ENCODE measurements at places on chromosomes 12 and 14. TPM values are rescaled to one million over a fixed set of nuclear protein-coding genes. Genes with fewer than 3 reads are reported as not detected.

DNA sequence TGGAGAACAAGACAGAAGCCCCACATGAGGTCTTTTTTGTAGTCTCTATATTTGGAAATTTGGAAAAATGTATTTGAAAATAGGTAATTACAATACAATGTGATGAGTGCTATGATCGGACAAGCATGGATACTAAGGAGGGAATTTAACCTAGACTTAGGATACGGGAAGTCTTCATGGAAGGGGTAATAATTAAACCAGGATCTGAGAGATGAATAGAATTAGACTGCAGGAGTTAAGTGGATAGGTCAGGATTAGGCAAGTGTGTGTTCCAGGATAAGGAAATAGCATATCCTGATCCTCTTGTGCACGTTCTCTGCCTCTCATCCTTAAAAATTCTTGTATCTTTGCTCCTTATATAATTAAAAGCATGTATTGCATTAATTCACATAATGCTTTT lies 223.3 kb upstream of the PRICKLE1 start:
- no peak for DNase-seq
- no peak overlapping the region for H3K27ac ChIP-seq
- no peaks in the 10 kb centered on the region for H3K27me3 ChIP-seq

- H3K4me1 ChIP-seq, result peaks cover 6% of the 10 kb centered on the region
- no peak overlapping the region for H3K4me3 ChIP-seq
- H3K27me3 ChIP-seq, result no peaks in the 10 kb centered on the region
- no peaks in the 10 kb centered on the region for H3K36me3 ChIP-seq
These were observed 15.7 kb upstream of the VSIG10 start for GRCh38 chr12:118119449-118119879.

- no peak overlapping the region for H3K27ac ChIP-seq
- DNase-seq, result no peak
- no peaks in the 10 kb centered on the region for H3K36me3 ChIP-seq
These were observed 57.4 kb downstream of the DAAM1 start for GRCh38 chr14:59245809-59246295.

- DNase-seq, result no peak
- no peak overlapping the region for H3K27ac ChIP-seq
- H3K27me3 ChIP-seq, result no peaks in the 10 kb centered on the region
- no peaks in the 10 kb centered on the region for H3K36me3 ChIP-seq
These were observed 2.4 kb downstream of the CEP83 start for GRCh38 chr12:94457311-94457710.

DNA sequence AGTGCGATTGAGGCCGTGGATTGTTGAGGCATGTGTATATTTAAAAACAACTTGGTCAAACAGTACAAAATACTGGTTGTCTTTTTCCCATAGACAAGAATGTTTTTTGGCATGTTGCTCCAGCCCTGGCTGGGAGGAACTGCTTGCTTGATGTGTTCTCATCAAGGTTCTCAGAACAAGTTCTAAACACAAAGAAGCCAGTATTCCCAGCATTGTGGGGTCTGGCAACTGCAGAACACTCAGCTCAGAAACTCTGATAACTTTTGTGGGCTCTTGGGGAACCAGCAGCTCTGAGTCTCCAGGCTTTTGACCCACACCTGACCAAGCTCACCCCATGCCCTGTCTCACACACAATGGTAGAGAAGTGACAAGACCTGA lies 27.1 kb upstream of the DICER1 start:
- no peaks in the 10 kb centered on the region for H3K36me3 ChIP-seq
- H3K27me3 ChIP-seq, result no peaks in the 10 kb centered on the region
- DNase-seq, result peak; percentile 60
- H3K27ac ChIP-seq, result peak overlapping the region; percentile 82
- H3K4me3 ChIP-seq, result no peak overlapping the region

DNA sequence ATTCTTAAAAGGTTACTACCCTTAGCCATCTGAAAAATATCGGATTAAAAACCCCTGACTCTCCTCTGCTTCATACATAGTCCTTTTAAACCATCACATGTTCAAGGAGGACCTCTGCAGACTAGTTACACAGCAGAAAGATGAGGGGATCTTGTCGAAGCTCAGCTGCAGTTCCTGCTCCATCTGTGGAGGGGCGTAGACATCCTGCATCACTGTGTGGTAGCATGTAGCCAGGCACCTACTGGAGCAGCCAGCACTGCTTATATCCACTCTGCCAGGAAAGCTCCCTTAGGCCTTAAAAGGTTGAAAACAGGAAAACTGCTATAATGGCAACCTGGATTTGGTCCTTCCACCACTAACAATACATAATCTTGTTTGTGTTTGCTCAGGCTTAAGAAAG lies 57.6 kb upstream of the STRN3 start:
- H3K36me3 ChIP-seq, result peaks cover 7% of the 10 kb centered on the region
- no peak overlapping the region for H3K4me3 ChIP-seq
- no peak overlapping the region for H3K27ac ChIP-seq
- H3K4me1 ChIP-seq, result no peaks in the 10 kb centered on the region
- H3K27me3 ChIP-seq, result no peaks in the 10 kb centered on the region
- DNase-seq, result no peak

DNA sequence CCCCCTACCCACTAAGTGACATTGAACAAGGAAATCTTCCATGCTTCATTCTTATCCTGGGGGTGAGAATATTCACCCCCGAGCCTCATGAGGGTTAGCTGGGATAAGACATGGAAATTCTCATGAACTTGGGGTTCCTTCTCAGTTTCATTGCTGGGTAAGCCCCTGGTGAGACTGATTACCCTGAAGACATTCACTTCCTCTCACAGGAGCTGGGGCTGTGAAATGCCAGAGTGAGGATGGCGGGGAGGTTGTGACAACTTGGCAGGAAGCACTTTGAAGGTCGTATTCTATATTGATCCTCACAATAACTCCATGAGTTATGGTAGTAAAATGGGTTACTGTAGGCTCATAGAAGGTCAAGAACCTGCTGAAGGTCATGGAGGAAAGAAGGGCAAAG lies 43.5 kb downstream of the ESRRB start:
- no peak overlapping the region for H3K27ac ChIP-seq
- no peaks in the 10 kb centered on the region for H3K27me3 ChIP-seq
- no peak overlapping the region for H3K4me3 ChIP-seq
- no peaks in the 10 kb centered on the region for H3K4me1 ChIP-seq

- no peak for DNase-seq
- H3K36me3 ChIP-seq, result peaks cover 29% of the 10 kb centered on the region
- H3K27ac ChIP-seq, result no peak overlapping the region
- H3K27me3 ChIP-seq, result no peaks in the 10 kb centered on the region
- H3K4me3 ChIP-seq, result no peak overlapping the region
These were observed 42.8 kb downstream of the ZC3H14 start for GRCh38 chr14:88605594-88605993.

GRCh38 chr12:57452937-57453509 lies 2.1 kb upstream of the INHBE start:
- H3K4me3 ChIP-seq, result no peak overlapping the region
- peak overlapping the region; percentile 94 for H3K27ac ChIP-seq
- H3K27me3 ChIP-seq, result no peaks in the 10 kb centered on the region
- DNase-seq, result peak; percentile 88
- no peaks in the 10 kb centered on the region for H3K36me3 ChIP-seq

GRCh38 chr14:55274751-55275150 lies 3.5 kb downstream of the FBXO34 start:
- H3K36me3 ChIP-seq, result peaks cover 5% of the 10 kb centered on the region
- no peak for DNase-seq
- no peaks in the 10 kb centered on the region for H3K27me3 ChIP-seq
- no peak overlapping the region for H3K27ac ChIP-seq
- no peak overlapping the region for H3K4me3 ChIP-seq
- peaks cover 30% of the 10 kb centered on the region for H3K4me1 ChIP-seq

DNA sequence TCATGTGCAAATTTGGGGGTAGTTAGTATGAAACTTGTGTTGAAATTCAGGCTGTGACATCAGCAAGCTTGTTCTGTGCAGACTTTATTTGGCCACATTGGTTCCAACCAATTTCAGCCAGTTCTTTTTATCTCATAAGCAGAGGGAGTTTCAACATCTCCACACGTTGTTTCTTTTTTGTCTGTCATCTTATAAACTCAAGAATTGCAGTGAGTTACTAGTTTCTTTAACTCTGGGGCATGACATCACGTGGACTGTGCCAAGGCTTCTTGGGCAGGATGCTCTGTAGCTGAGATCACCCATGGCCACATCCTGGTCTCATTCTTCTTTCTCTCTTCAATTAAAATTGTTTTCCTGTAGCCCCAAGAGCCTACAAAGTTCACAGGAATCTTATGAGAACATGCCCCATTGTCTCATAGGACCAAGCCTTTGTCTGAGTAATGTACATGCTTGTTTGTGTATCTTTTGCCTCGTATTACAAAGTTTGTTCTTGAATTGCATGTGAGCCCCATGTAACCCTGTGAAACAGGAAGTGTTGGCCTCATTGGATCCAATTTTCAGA lies 982.0 kb upstream of the TMEM132C start:
- H3K27me3 ChIP-seq, result peaks cover 9% of the 10 kb centered on the region
- no peak overlapping the region for H3K4me3 ChIP-seq
- no peaks in the 10 kb centered on the region for H3K4me1 ChIP-seq
- H3K27ac ChIP-seq, result no peak overlapping the region

DNA sequence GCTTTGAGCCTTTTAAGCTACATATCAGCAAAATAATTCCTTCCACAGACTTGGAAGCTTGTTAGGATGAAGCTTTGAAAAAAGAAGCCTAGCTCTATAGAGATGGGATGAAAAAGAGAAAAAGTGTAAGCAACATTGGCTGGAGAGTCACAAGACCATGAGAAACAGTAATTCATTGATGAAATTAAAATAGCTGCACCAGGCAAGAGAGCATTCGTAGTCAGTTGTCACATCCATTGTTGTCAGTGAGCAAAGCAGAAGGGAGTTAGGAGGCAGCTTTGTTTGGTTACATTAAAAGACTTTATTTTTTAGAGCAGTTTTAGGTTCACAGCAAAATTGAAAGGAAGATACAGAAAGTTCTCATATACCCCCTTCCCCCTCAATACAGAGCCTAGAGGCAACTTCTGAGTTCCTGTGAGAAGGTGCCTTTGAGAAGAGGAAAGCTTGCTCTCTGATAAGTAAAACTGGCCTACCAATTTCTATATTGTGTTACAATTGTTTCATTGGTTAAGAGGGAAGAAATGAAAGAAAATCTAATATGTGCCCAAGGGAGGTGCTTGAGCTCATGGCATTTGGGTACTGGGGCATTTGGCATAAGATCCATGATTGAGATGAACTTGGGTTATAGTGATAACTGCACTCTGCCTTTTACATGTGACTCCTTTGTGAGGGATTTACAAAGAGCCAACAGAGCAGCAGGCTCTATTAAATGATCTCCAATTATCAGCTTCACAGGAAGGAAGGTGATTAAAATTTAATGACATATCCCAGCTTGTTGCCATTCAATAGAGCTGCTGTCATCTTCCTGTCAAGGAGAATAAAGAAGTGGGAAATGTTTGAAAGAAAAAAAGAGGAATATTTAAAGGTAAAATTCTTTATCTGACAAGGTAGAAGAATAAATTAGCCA lies 361.3 kb upstream of the TMTC1 start:
- H3K27me3 ChIP-seq, result no peaks in the 10 kb centered on the region
- DNase-seq, result no peak
- no peak overlapping the region for H3K27ac ChIP-seq
- no peak overlapping the region for H3K4me3 ChIP-seq
- no peaks in the 10 kb centered on the region for H3K4me1 ChIP-seq
- H3K36me3 ChIP-seq, result no peaks in the 10 kb centered on the region

- DNase-seq, result no peak
- no peaks in the 10 kb centered on the region for H3K27me3 ChIP-seq
- no peak overlapping the region for H3K27ac ChIP-seq
- H3K4me1 ChIP-seq, result peaks cover 6% of the 10 kb centered on the region
- H3K36me3 ChIP-seq, result no peaks in the 10 kb centered on the region
These were observed 56.7 kb downstream of the C14orf132 start for GRCh38 chr14:96095581-96096476.

- H3K4me3 ChIP-seq, result no peak overlapping the region
- no peak for DNase-seq
- peaks cover 3% of the 10 kb centered on the region for H3K4me1 ChIP-seq
- H3K27me3 ChIP-seq, result no peaks in the 10 kb centered on the region
- H3K27ac ChIP-seq, result no peak overlapping the region
- no peaks in the 10 kb centered on the region for H3K36me3 ChIP-seq
These were observed 11.0 kb upstream of the HHIPL1 start for GRCh38 chr14:99633918-99634317.

The ACSM4 gene
- polyA plus RNA-seq, result not detected

The FAIM2 gene
- 5.0 TPM for polyA plus RNA-seq

The EMP1 gene
- polyA plus RNA-seq, result 83.0 TPM

The MYF5 gene
- polyA plus RNA-seq, result not detected

The SPX gene
- 1.8 TPM for polyA plus RNA-seq

The EML5 gene
- polyA plus RNA-seq, result 0.08 TPM

The POTEG gene
- polyA plus RNA-seq, result not detected

The IFI27 gene
- 469 TPM for polyA plus RNA-seq
